Fibroblast of mammary gland (primary cell): ENCODE measurements at places on chromosomes 13 and 19.

DNA sequence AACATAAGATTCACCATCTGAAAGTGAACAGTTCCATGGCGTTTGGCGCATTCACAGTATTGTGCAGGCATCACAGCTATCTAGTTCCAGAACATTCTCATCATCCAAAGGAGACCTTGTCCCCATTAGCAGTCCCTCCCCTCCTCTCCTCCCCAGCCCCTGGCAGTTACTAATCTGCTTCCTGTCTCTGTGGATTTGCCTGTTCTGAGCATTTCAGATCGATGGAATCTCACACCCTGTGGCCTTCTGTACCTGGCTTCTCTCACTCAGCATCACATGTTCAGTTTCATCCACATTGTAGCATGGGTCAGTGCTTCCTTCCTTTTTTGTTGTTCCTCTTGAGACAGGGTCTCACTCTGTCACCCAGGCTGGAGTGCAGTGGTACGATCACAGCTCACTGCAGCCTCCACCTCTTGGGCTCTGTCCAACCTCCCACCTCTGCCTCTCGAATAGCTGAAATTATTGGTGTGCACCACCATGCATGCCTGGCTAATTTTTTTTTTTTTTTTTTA is 34.6 kb downstream of the CRTC1 start:
- DNase-seq, result no peak

DNA sequence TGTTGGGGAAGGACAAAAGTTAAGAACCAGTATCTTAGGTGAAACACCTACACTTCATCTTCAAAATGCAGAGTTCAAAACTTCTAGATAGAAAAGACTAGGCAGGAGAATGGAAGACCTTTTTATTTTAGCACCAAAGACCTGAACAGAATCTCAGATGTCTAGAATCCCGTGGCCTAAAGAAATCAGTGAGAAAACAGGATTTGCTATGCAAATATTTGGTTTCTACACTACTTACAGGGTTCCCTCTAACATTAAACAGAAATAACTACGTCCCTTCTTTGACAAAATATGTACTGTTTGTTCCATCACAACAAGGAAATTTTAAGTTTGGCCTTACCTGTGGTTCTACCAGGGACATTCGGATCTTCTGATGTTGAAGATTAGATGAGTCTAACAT is 21.5 kb downstream of the DIS3 start:
- no peak for DNase-seq

- no peak for DNase-seq
These were observed 13.6 kb downstream of the PIN1 start for GRCh38 chr19:9848762-9849161.

DNA sequence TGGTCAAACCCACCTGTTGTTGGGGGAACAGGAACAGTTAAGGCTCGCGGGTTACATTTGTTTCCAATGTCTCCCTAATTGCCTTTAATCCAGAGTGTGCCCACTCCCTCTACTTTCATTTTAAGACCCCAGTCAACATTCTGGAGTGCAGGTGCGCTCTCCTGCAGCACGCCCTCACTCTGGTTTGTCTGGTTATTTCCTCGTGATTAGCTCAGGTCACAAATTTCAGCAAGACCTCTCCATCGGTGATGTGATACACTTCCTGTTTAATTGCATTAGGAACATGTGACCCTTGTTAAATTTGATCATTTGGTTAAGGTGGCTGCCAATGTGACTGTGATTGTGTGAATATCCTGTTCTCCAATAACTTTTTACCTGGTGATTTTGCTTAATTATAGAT is 53.0 kb downstream of the TEX29 start:
- no peak for DNase-seq

- no peak for DNase-seq
These were observed 180.0 kb downstream of the USP12 start for GRCh38 chr13:26991508-26992181.

DNA sequence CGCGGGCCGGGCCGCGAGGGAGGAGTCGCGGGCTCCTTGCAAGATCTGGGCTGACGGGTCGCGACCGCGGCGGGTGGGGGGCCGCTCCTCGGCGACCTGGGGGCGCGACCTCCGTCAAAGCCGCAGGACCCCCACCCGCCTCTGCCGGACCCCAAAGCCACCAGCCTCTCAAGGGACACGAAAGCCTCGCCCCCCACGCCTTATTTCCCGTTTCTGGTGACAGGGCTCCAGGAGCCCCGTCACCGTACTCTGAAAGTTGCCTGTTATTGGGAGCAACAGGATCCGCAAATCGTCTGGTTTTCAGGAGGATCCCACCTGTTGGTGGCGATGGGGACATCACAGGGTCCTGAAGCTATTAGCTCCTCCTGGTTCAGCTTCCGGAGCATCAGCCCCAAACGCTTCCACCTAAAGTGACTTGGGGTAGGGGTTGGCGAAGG is 530 bp downstream of the MAU2 start:
- DNase-seq, result peak; percentile 15

DNA sequence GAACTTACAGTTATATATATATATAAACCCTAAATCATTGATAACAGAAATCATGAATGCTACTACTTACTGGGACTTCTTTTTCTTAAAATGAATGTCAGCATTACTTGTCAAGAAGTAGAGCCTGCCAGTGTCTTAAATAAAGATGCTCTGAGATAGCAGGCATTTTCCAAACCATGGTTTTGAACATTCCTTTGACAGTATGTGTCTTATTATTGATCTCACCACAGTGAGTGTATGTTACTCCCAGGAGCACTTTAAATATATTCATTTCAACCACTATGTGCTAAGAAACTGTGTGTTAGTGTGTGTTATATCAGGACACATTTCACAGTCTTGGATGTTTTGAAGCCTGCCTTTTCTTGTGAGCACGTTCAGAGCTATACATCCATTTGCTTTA is 28.2 kb downstream of the TNFRSF19 start:
- DNase-seq, result peak; percentile 77

- DNase-seq, result peak; percentile 37
These were observed 20.8 kb downstream of the RANBP3 start for GRCh38 chr19:5957170-5957569.
